ENCODE measurements at places on chromosomes 4 and X. TPM values are rescaled to one million over a fixed set of nuclear protein-coding genes. Genes with fewer than 3 reads are reported as not detected.

The SNX25 gene
- total RNA-seq, result 83.8 TPM

The NALF2 gene
- not detected for total RNA-seq

The FATE1 gene
- not detected for total RNA-seq

The STATH gene
- not detected for total RNA-seq

The RBM3 gene
- 200 TPM for total RNA-seq

The GASK1B gene
- 0.39 TPM for total RNA-seq

The PPARGC1A gene
- not detected for total RNA-seq

The ATOH1 gene
- total RNA-seq, result not detected

The CLIC2 gene
- total RNA-seq, result 0.15 TPM

The MID1 gene
- total RNA-seq, result 0.32 TPM

The CDS1 gene
- 0.15 TPM for total RNA-seq

The TBC1D9 gene
- 252 TPM for total RNA-seq

The MAOB gene
- total RNA-seq, result not detected

The MAGED4 gene
- total RNA-seq, result 8.6 TPM

The DUX4 gene
- not detected for total RNA-seq

The GBA3 gene
- total RNA-seq, result not detected

The RPA4 gene
- total RNA-seq, result 2.7 TPM

The MAGEA1 gene
- not detected for total RNA-seq

The TRPC5OS gene
- not detected for total RNA-seq

The CDKL2 gene
- 0.27 TPM for total RNA-seq

The PCDH19 gene
- total RNA-seq, result not detected

The LEF1 gene
- 1.6 TPM for total RNA-seq

The ZNF827 gene
- 28.5 TPM for total RNA-seq

The FAAH2 gene
- 15.6 TPM for total RNA-seq

The NAA11 gene
- not detected for total RNA-seq

The TEX13B gene
- not detected for total RNA-seq

The CFAP47 gene
- not detected for total RNA-seq

The CT55 gene
- total RNA-seq, result not detected

The CFI gene
- total RNA-seq, result not detected

The FGA gene
- total RNA-seq, result not detected

The DCAF4L1 gene
- 0.19 TPM for total RNA-seq

The CT45A3 gene
- total RNA-seq, result not detected

The CENPU gene
- total RNA-seq, result 3.2 TPM

The FRMPD4 gene
- total RNA-seq, result not detected

The CFAP299 gene
- total RNA-seq, result not detected

The NOX1 gene
- not detected for total RNA-seq

The TLR3 gene
- total RNA-seq, result 0.10 TPM

The OPHN1 gene
- 0.15 TPM for total RNA-seq

The GAGE12C gene
- total RNA-seq, result not detected

The AR gene
- total RNA-seq, result not detected

All from B cell (primary cell).